ENCODE measurements at places on chromosomes 3 and 15.

GRCh38 chr3:111947231-111947630, 31.6 kb upstream of the ABHD10 start:
- no peak for DNase-seq

GRCh38 chr3:46100812-46101211, 73.5 kb upstream of the XCR1 start:
- no peak for DNase-seq

GRCh38 chr3:25460751-25461150, 32.7 kb downstream of the RARB start:
- DNase-seq, result no peak

- no peak for DNase-seq
These were observed 323.0 kb downstream of the LPP start for GRCh38 chr3:188476935-188477334.
